ENCODE measurements at places on chromosomes 12 and 14.

GRCh38 chr12:113130457-113131135, 5.0 kb downstream of the RASAL1 start:
- no peak for DNase-seq

DNA sequence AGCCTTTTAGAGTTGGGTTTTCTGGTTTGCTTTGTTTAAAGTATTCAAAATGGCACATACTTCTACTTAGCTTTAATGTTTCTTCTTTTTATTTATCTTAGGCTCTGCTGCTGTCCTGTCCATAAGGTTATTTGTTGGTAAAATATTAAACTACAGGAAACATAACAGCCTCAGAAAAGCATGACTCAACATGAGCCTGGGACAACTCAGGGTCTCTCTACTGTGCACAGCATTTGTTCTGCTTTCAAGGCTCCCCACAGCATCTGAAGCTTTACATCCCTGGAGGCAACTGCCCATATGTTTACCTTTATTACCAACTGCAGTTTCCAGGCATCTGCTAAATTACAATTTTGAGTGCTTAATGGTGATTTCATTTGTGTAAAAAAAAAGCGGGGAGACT, 954.2 kb upstream of the FBXO33 start:
- DNase-seq: no peak

DNA sequence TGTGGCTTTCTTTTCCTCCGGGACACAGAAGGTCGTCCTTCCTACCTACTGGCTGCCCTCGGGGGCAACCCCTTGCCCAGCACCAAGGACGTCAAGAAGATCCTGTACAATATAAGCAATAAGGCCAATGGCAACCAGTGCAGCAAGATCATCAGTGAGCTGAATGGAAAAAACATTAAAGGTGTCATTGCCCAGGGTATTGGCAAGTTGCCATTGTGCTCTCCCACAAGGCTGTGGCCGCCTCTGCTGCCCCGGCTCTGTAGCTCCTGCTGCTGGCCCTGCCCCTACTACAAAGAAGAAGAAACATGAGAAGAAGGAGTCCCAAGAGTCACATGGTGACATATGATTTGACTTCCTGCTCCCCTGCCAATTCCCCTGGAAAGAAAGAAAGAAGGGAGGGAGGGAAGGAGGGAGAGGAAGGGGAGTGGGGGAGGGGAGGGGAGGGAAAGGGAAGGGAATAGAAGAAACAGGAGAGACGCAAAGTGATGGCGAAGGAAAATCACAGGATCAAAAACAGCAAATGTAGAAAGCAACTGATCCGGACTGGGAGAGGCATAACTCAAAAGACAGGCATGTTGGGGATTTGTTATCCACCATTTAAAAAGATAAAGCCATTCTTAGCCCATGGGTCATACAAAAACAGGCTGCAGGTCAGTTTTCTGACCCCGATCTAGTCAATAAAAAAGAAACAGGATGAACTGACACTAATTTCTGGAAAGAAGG, 61.3 kb upstream of the RESF1 start:
- DNase-seq: peak; percentile 39

- no peak for DNase-seq
Observed at GRCh38 chr12:65139389-65139788, 18.3 kb upstream of the WIF1 start.

DNA sequence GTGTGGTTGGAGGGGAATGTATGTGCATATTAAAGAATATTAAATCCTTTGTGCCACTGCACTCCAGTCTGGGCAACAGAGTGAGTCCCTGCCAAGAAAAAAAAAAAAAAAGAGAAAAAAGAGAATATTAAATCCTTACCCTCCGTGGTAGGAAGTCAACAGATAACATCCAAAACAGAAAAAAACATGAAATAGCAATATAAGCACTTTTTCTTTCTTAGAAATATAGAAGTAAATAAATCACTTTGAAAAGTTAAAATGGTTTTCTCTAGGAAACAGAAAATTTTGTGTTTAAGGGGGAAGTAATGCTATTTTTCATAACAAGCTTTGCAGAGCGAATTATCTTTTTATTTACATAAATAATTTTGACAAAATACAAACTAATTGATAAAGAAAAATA, 17.6 kb downstream of the SOS2 start:
- DNase-seq: no peak

DNA sequence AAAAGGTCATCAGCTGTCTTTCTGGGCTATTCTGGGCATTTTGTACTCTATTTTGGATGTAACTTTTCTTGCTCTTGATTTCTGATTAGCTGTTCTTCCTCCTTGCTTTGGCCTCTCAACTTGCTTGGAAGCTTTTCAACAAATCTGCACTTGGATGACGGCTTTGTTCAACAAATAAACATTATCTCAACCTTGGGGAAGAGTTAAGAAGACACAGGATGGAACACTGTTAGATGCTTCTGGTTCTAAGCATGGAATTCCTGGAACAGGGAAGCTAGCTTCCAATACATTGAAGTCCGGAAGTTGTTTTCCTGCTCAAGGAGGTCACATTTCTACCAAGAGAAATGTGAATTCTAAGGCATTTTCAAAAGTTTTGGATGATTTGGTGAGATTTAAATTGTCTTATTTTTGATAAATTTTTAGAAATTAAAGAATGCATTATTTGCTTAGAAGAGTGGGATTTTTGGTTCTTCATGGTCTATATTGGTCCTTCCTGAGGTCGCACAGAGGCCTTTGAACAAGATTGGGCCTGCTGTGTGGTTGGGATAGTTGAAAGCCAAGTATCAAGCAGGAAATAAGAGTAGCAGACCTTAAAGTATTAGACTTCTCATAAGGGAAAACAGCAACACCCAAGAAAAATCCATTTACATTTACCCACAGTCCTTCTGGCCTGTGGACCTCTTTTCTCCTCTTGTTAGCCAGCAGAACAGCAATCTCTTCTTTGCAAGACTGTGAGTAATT, 59.2 kb downstream of the PPFIBP1 start:
- DNase-seq: no peak

DNA sequence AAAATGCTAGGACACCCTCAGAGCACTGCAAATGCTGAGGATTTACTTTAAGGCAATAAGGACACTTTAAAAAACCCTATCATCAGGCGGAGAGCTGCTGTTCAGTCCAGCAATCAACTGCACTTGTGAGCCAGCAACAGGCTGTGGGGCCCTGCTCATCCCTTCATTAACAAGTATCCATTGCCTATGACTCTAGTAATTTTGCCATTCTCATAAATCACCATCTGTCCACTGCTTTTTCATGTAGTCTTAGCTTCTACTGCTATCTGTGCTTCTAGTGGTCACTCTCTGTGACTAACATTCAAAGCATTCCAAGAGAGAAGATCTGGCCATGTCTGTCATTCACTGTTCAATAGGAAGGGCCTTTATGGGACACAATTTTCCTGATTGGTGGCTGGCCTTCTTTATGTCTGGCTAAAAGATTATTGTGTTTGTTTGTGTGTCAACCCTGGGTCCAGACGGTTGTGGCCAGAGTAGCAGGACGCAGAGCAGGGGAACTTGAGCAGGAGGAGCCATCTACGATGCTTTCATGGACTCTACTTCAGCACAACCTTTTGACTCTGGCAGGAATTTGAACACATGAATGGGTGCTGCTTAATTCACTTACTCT, 3.6 kb upstream of the KRAS start:
- no peak for DNase-seq

DNA sequence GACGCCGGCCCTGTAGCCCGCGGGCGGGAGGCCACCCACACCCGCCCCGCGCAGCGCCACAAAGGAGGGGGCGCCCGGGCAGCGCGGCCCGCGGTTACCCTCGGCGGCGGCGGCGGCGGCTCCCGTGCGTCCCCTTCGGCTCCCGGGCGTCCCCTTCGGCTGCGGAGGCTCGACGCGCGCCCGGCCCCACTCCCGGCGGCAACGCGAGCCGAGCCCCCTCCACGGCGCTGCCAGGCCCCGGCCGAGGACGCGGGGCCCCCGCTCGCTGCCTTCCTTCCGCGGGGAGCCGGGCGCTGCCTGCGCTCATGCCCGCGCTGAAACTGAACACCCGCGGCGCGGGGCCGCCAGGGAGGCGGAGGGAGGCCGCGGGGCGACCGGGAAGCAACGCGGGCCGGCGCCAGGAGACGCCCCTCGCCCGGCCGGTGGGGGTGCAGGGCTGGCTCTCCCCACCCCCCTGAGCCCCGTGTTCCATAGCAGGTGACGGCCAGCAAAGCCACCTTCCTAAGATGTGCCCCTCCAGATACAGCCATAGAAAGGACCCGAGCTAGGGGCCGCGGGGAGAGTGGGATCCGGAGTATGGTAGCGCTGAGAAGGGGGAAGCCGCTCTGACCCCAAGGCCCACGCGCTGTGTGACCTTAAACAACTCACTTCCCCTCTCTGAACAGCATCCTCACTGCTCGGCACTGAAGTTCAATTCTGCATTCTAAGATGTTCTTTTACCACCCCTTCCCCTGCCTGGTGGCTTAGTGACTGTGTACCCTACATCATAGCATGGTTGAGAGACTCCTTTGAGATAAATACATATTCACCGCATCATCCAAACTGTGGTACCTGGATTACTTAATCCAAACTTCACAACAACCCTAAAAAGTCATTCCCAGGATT, 42.8 kb downstream of the KDM2B start:
- no peak for DNase-seq

GRCh38 chr12:66074561-66074960, 56.0 kb downstream of the LLPH start:
- no peak for DNase-seq

GRCh38 chr12:116295327-116296263, 18.1 kb upstream of the MED13L start:
- DNase-seq: peak; percentile 76

DNA sequence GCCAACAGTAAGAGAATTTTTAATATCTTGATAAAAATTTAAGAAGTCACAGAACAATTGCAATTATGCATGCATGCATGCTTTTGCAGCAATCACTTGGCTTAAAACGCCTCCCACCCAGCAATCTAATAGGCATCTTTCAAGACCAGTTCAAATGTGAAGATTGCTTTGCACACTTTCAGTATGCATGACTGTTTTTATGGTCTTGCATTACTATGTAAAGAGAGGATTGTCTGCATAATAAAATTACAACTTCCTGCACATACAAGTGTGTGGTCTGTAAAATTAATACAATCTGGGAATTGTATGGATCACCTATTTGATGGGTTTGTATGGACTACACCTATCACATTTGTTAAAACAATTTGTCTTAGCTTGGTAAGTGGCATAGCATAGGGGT, 48.8 kb downstream of the E2F7 start:
- no peak for DNase-seq

DNA sequence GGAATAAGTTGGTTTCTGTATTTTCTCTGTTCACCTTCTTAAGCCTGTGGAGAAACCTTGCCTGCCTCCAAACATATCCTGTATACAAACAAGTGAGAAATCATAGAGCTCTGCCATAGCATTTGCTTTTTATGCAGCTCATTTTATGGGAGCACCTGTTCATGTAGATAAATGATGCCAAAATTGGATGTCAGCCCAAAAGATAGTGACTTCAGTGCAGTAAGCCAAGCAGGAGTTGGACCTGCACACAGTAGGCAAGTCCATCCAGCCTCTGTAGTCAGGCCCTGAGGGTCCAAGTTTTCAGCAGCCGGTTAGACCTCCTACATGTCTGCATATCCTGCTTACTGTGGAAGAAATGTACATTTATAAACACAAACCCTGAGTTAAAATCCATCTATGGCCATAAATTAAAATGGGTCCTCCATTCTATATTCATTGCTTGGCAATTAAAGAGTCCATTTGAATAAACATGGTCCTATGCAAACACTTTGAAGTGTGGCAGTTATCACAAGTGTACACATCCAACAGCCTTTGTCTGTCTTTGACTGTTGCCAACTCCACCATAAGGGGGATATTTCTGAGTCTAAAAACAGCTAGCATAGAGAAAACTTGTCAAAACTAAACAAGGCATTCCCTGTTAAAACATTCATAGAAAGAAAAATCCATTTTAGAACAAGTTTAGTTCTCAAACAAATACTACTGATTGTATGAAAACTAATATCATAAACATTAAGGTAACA, 847.8 kb downstream of the RPS29 start:
- no peak for DNase-seq

GRCh38 chr12:69519871-69520270, 49.7 kb downstream of the FRS2 start:
- no peak for DNase-seq

DNA sequence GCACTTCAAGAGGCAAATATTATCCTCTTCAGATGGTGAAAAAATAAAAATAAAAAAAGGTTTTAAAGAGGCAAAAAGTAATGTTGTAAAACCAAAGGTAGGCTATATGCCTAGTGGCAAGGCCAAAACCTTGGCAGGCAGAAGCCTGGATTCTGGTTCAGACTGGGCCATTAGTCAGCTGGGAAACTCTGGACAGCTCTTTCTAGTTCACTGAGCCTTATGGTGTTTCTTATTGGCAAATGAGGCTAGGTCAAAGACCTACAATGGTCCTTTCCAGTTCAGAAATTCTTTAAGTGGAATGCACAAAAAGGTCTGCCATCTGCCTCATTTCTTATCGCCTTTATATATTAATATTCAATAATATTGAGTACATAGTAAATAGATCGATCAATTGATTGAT, 44.6 kb downstream of the PTPRB start:
- no peak for DNase-seq
